HepG2 (cell line): ENCODE measurements at places on chromosomes 3 and 15.

DNA sequence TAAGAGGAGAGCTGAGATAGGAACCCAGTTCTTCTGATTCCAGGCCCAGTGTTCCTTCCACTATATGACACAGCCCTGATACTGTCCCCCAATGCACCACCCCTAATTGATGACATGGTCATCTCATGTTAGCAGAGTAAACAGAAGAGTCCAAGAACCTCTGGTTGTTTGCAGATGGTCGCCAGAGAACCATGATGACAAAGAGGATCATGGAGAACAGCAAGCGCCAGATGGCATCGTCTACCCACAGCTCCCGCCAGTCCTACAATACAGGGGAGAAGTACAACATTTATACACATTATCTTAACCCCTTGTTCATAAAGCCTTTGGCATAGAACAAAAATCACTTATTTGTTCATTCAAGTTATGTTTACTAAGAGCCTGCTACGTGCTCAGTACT, 18.5 kb upstream of the VPS39 start:
- DNase-seq: peak; percentile 78

DNA sequence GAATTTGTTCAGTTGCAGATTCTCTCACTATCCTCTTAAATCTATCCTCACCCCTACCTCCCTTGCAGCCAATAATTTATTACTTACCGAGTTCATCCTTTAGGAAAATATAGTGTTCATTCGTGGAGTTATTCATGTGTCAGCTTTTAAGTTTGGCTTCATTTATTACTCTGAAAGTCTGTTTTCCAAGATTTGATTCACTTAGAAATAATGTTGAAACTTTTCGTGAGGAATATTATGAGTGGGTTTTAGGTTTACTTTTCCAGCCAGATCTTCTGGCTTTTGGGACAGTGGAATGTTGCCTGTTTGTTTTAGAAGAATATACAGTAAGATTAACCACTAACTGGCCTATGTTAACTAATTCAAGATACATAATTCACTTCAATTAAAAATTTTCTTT, 161.0 kb upstream of the CGNL1 start:
- no peak for DNase-seq

DNA sequence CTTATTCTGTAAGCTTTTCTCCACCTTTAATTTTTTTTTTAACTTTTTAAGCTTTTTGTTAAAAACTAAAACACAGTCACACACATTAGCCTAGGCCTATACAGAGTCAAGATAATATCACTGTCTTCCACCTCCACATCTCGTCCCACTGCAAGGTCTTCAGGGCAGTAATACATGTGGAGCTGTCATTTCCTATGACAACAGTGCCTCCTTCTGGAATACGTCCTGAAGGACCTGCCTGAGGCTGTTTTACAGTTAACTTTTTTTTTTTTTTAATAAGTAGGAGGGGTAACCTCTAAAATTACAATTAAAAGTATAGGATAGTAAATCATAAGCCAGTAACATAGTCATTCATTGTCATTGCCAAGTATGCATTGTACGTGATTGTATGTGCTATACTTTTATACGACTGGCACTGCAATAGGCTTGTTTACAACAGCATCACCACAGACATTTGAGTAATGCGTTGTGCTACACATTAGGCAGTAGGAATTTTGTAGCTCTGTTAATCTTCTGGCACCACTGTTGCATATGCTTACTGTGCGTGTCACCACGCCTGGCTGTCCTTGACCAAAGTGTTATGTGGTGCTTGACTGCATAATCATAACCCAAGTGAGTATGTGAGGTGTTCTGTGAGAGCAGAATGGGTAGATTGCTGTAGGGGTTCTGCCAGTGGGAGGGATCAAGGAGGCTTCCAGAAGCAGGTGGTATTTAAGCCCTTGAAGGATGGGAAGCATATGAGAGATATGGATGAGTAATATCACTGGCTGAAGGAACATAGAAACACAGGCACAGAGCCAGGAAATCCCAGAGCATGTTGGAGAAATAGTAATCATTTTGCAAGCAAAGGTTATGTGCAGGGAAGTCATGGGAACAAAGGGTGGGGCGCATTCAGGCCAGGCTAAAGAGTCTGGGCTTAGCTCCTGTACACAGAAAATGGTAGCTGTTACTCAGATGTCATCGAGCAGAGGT, 18.3 kb downstream of the FBXO22 start:
- peak; percentile 51 for DNase-seq

- no peak for DNase-seq
Measured at GRCh38 chr15:43429687-43430086, 58.8 kb downstream of the TUBGCP4 start.

GRCh38 chr3:8341821-8342247, 159.8 kb upstream of the LMCD1 start:
- no peak for DNase-seq

GRCh38 chr3:192919901-192920300, 2.2 kb upstream of the MB21D2 start:
- DNase-seq: no peak

DNA sequence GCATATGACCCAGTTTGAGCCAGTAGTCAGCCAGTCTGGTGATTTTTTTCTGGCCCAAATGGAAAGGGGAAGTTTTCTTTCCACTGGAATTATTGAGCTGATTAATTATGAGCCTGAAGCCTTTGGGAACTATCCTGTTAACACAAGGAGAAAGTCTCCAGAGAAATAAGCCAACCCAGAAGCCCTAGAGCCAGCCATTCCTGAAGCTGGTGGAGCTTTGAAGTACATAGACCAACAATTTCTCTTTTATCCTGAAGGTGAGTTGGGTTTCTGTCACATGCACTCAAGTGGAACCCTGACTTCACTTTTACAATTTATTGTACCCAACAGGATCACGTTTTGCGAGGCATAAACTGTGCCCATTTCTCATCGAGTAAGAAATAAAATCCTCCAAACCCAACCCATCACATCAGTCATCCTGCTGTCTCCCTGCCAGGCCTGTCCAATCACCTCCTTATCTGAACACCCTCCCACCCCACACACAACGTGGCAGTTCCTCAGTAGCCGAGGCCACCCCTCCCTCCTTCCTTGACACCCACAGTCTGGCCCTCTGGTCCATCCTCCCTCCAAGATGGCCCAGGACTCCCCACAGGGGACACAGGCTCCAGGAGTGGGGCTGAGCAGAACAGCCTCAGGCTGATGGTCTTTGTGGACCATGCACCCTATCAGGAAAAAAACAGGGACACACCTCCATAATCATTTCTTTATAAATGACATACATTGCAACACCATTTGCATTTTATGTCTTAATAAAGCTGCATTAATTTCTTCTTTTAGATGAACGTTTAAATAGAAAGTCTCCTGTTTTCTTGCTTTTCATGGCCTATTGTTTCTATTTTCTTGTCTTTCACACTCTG, 55.7 kb upstream of the GATA2 start:
- DNase-seq: no peak

DNA sequence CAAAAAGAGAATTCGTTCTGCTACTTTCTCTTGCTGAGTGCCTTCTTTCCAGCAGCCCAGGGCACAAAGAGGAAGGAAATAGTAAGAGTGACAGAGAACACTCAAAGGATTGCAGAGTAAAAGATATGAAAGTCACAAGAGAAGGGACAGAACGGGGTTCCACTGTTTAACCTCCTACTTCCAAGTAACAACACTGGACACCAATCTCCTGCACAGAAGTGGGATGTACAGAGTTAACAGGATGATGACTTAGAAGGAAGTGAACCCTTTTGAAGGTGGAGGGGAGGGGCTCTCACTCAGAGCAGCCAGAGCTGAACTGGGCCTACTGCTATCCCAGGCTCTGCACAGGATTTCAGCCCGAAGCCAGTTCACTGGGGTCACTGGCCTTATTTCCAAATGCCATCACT, 130.1 kb upstream of the PRICKLE2 start:
- DNase-seq: no peak

DNA sequence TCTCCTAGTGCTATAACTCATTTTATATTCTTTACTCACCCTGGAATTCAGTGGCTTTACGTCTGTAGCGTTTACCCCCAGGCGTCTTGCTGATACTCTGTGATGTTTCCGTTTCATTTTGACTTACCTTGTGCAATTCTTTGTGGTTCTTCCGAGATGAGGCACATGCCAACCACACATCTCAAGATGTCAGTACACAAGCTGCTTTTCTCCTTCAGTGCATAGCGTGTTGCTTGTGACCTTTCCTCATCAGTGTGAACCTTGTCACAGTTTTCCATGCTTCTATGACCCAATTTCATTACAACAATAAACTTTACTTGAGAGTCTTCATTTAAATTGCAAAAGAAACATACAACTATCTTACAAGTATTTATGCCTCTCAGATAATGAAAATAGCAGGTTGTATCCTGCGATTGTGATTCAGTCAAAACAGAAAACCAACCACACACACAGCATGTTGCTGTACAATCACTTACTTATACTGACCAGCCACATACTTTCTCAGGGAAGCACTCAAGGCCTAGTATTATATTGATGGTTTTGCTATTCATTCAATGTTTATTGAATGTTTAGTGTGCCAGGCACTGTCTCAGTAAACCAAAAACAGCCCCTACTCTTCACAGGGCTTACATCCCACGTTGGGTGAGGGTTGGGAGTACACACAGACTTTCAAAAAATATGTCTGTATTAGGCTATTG, 4.6 kb upstream of the TBL1XR1 start:
- no peak for DNase-seq

GRCh38 chr3:71247958-71248335, 335.6 kb downstream of the FOXP1 start:
- DNase-seq: no peak

DNA sequence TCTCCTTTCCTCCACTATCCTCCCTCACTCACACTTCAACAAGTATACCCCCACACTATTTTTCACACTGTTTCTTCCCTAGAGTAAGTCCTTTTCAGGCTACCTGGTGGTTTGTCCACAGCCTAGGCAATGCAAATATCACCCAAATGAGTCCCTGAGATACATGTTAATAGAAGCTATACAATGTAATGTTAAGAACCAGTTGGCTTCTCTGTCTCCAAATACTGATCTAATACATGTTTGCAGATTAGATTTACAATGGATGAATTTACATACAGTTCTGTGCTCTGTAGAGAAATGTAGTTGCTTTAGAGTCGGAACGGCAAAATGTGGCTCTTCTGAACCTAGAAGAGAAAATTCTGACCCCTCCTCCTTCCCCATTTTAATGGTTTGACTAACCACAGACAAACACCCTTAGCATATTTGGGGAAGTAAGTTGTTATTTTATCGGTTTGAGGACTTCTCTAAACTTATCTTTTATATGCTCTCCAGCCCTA, 63.6 kb upstream of the MBNL1 start:
- DNase-seq: no peak

DNA sequence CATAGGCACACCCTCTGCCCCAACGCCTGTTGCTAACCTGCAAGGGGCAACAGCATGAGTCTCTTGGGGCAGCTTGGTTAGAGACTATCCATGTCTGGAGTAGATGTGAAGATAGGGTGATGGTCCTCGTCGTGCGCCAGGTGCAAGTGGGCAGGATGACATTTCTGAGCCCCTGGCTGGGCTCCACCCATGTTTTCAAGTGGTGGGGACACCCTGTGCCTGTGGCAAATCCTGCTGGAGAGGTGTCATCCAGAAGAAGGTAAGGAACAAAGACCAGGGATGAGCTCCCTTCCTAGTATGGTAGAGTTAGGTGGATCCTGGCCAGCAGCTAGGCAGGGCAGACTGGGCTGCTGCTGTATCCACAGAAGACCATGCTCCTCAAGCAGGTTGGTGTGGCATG, 152.6 kb downstream of the ABHD5 start:
- DNase-seq: no peak

DNA sequence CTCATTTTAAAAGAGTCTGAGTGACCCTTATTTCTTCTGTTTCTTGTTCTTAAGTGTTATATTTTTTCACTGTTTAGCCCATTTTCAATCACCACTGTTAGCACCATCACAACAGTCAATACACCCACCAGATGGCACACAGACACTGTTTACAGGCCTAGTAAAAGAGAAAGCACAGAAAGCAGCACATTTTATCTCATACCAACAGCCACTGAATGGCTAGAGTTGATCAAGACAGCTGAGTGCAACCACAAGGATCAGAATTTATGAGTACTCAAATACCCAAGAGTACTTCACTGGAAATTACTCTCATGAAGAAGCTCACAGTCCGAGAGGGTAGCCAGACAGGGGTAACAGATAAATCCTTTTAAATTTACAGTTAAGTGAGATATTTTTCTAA, 127.0 kb downstream of the TFDP2 start:
- DNase-seq: no peak

DNA sequence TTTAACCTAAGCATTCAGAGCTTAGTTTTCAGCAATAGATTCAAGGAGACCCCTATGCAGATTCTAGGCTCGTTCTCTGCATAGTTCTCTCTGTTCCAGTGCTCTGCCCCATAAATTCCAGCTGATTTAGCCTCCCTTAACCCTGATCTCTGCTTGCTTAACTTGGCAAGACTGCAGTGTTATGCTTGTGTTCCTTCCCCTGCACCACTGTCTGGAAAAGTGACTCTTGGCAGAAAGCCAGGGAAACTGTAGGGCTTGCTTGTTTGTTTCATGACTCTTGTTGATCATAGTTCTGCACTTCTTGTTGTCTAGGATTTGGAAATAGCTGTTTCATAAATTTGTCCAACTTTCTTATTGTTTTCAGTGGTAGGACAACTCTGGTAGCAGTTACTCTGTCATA, 40.1 kb downstream of the ANAPC13 start:
- DNase-seq: no peak

DNA sequence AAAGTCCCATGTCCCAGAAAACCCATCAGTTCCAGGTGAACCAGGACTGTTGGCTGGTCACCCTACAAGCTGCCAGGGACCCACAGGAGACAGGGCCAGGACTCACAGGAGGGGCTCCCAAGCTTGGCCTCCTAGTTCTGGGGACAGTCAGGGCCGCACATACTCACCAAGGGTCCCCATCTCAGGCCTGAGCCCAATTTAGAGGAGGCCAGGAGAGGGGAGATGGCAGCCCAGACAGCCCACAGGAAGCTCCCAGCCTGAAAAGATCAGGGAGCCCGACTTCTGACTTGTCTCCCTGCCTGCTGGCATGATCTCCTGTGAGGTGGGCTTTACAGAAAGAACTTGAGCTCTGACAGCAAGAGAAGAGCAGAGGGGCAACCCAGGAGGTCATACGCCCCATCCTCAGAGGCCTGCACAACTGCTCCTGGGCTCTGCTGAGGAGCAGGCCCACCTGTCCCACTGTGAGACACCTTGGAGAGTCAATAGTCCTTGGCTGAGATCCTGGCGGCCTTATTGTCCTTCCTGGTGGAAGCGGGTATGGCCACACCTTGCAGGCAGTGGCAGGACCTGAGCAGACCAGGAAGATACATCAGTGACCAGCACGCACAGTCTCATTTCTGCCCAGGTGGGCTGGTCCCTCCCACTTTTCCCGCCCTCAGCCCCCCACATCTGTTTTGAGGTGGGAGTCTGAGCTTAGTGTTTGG, 2.5 kb upstream of the ISLR start:
- no peak for DNase-seq

DNA sequence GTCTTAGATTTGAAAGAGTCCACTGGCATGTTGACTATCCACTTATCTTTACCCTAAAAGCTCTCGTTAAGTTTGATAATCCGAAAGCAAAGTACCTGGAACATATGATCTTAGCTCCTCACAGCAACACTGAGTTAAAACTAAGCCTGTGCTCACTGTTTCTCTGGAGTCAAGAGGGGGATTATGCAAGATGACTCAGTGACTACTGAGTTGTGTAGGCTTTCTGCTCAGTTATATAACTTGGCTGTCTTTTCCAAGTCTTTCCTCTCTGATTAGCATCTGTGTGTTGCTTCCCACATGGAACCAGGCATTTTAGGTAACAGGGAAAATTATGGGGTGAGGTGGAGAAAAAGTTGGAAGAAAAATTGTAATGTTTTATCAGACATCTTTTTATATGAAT, 31.2 kb upstream of the MYO5C start:
- DNase-seq: no peak

- DNase-seq: peak; percentile 16
Measured at GRCh38 chr3:11001020-11001657, 8.6 kb downstream of the SLC6A1 start.
